Esophagus squamous epithelium (tissue), 5 donors: ENCODE measurements at places on chromosomes 12 and 14. TPM values are rescaled to one million over a fixed set of nuclear protein-coding genes. Genes with fewer than 3 reads are reported as not detected.

The TAS2R9 gene
- total RNA-seq, result not detected

The CDCA3 gene
- 20.0 TPM for total RNA-seq

The KRT3 gene
- total RNA-seq, result 0.57 TPM

The TSPAN19 gene
- not detected for total RNA-seq

The KERA gene
- total RNA-seq, result not detected

The LMO3 gene
- 1.0 TPM for total RNA-seq

The MDM2 gene
- total RNA-seq, result 87.1 TPM

The CELA1 gene
- not detected for total RNA-seq

The IL26 gene
- 1.3 TPM for total RNA-seq

The PDZRN4 gene
- total RNA-seq, result 22.5 TPM

The BEST3 gene
- total RNA-seq, result not detected

The GAS2L3 gene
- 5.5 TPM for total RNA-seq
